ENCODE measurements at places on chromosomes 3 and 15.

DNA sequence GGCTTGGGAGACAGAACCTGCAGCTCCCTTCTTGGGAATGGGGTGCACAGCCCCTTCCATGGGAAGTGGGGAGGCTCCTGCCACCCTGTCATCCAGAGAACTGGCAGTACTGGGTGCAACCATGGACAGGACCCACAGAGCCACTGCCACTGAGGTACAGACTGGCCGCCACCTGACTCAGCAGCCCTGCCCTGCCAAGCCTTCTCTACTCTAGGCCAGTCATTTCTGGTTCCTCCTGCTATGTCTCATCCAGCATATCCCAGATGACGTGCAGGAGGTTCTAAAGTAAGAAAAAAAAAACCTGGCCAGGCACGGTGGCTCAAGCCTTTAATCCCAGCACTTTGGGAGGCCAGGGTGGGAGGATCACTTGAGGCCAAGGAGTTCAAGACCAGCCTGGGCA lies 76.9 kb upstream of the RPL32 start:
- DNase-seq = no peak

- DNase-seq = no peak
Observed at GRCh38 chr15:101445562-101446517, 43.7 kb downstream of the PCSK6 start.

GRCh38 chr3:89613241-89613640 lies 505.8 kb downstream of the EPHA3 start:
- DNase-seq = no peak

GRCh38 chr3:10213156-10213792 lies 35.0 kb upstream of the TATDN2 start:
- DNase-seq = no peak

DNA sequence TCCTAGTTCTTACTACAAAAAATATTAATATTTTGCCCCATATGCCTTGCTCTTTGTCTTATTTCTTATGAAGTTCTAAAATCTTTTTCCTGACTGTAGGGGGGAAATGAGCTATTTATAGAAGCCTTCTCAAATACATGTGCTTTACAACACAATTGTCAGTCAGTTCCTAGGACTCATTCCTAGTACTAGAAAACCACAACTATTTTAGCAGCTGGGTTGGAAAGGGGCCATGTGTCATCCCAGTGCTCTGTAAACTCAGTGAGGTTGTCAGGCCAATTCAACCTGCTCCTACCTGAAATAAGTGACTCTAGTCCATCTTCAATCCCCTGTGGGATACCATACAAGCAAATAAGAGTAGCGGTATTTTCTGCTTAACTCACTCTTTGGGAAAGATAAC lies 153.8 kb downstream of the ULK4 start:
- DNase-seq = no peak

Data from NCI-H2171 treated with DMSO at 0.1 percent for 48 hours (cell line).